Epithelial cell of umbilical artery (primary cell): ENCODE measurements at places on chromosomes 5 and 9. TPM values are rescaled to one million over a fixed set of nuclear protein-coding genes. Genes with fewer than 3 reads are reported as not detected.

OTP gene
- not detected in 2 replicates for total RNA-seq

IFNA21 gene
- not detected in 2 replicates for total RNA-seq

GARNL3 gene
- 2.6 and 5.3 TPM in 2 replicates for total RNA-seq

NLN gene
- total RNA-seq, result 42.2 and 53.8 TPM in 2 replicates

DOLPP1 gene
- total RNA-seq, result 8.4 and 10.1 TPM in 2 replicates

NR2F1 gene
- 24.6 and 39.6 TPM in 2 replicates for total RNA-seq

CCL21 gene
- total RNA-seq, result not detected in 2 replicates

SGTB gene
- 10.1 and 14.4 TPM in 2 replicates for total RNA-seq

INVS gene
- total RNA-seq, result 20.1 and 32.1 TPM in 2 replicates

TNFSF15 gene
- 7.3 and 11.7 TPM in 2 replicates for total RNA-seq

PPP1R26 gene
- 14.7 and 15.6 TPM in 2 replicates for total RNA-seq

GAPT gene
- not detected in 2 replicates for total RNA-seq

EGFLAM gene
- total RNA-seq, result 1.9 and 9.3 TPM in 2 replicates

KLHL9 gene
- 37.7 and 38.8 TPM in 2 replicates for total RNA-seq

APC gene
- 49.4 and 56.1 TPM in 2 replicates for total RNA-seq

SPINK9 gene
- total RNA-seq, result not detected in 2 replicates

CD72 gene
- total RNA-seq, result not detected in 2 replicates

GZMA gene
- 0.65 TPM in 1 of 2 replicates, not detected in the other for total RNA-seq

ARL14EPL gene
- total RNA-seq, result under 0.01 TPM in 1 of 2 replicates, not detected in the other

F12 gene
- total RNA-seq, result 1.3 and 1.7 TPM in 2 replicates

ZBTB34 gene
- 7.5 and 7.9 TPM in 2 replicates for total RNA-seq
